ENCODE measurements at places on chromosomes 13 and 19.

- DNase-seq, result no peak
Measured at GRCh38 chr13:103952183-103952582, 886.0 kb upstream of the SLC10A2 start.

- DNase-seq, result no peak
Measured at GRCh38 chr13:24668955-24669582, 11.1 kb upstream of the ATP12A start.

- no peak for DNase-seq
Measured at GRCh38 chr13:40186626-40187323, 479.7 kb downstream of the FOXO1 start.

GRCh38 chr13:42048684-42049453 is 421 bp downstream of the DGKH start:
- peak; percentile 49 for DNase-seq

DNA sequence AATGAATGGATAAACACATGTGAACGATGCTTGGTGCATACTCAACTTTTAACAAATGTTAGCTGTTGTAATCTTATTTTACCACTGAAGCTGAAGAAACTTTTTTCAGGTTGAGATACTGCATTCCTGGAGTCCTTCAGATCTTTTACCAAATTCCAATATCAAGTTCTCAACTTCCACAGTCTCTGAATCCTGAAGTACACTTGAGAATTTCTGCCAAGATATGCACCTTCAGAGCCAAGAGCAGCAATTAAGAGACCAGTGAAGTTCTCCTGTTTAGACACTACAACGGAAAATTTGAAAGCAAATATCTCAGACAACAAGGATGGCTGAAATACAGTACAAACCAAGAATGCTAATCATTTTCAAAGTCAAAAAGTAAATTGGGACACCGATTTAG is 84.6 kb upstream of the MTIF3 start:
- no peak for DNase-seq

GRCh38 chr19:10228920-10229319 is 2.2 kb downstream of the S1PR2 start:
- peak; percentile 30 for DNase-seq

GRCh38 chr13:45120967-45121831 is 889 bp downstream of the GTF2F2 start:
- DNase-seq, result no peak

All from activated CD4-positive, alpha-beta T cell treated with anti-CD3 and anti-CD28 coated beads, Interleukin-2, amount 50 U/mL, for 1 hour (primary cell).